ENCODE measurements at places on chromosomes 12 and 14.

DNA sequence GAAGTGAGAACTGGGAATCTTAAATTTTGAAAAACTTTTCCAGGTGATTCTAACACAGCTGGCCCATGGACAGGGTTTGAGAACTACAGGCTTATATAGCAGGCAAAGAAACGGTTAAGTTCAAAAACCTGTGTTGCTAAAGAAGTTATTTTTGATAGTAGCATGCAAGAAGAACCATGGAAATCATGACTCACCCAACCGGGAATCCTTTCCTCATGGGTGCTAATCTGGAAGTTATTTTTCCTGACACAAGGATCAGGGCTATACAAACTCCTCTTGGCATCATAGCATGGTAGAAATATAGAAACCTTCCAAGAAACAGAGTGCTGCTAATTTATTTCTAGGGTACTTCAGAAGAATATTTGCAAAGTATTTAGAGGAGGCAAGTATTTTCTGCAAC, 588.7 kb downstream of the CCER1 start:
- DNase-seq: no peak

- no peak for DNase-seq
These were observed 19.1 kb downstream of the ANKRD9 start for GRCh38 chr14:102490456-102490855.

DNA sequence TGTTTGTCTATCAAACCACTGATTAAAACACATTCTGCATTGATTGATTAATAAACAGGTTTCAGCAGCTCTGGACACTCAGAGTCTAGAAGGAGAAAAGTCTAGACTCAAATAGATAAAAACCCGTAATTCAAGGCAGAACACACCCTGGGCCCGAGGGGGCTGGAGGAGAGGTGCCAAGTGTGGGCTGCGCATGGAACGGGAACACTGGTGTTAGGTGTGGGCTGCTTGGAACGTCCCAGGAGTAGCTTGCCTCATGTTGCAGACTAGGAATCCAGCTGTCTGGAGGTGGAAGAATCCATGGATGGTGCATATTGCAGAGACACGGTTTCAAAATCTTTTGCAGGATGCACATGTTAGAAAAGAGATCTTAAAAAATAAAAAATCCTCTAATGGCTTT, 223.0 kb downstream of the APAF1 start:
- DNase-seq: no peak

DNA sequence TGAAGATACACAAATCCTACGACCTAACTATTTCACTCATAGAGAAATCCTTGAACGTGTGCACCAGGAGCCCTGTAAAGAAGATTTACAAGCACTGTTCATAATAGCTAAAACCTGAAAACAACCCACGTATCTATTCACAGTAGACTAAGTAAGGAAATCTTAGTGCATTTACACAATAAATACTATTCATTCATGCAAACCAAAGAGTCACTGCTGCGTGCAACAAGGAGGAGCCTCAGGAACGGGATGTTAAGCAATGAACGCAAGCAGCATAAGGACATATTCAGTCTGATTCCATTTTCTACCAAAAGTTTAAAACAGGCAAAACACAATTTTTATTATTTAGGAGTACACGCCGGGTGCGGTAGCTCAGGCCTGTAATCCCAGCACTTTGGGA, 176.6 kb downstream of the TTC7B start:
- no peak for DNase-seq

- no peak for DNase-seq
These were observed 166.1 kb upstream of the SLC16A7 start for GRCh38 chr12:59429766-59430165.

Data from T follicular helper cell (primary cell).